Choroid plexus epithelial cell (primary cell): ENCODE measurements at places on chromosomes 2 and 18.

GRCh38 chr2:146561996-146562395, 1282.8 kb upstream of the ACVR2A start:
- DNase-seq: no peak

- no peak for DNase-seq
These were observed 69.5 kb downstream of the KIF5C start for GRCh38 chr2:148944536-148944935.

- DNase-seq: no peak
These were observed at the start of gene VIL1 for GRCh38 chr2:218418717-218419458. TSS of gene VIL1 (plus strand) at chr2:218419123. CDS start at chr2:218423779, 4,656 bp downstream.

GRCh38 chr2:183035954-183036669, 2.1 kb downstream of the NCKAP1 start:
- DNase-seq: no peak

GRCh38 chr18:43692099-43692690, 414.9 kb upstream of the SYT4 start:
- DNase-seq: peak; percentile 61

- DNase-seq: no peak
These were observed 246.1 kb downstream of the RPRM start for GRCh38 chr2:153232464-153232863.
